H1 (cell line): ENCODE measurements at places on chromosomes 3 and 15.

GRCh38 chr3:3082234-3082924 lies 27.8 kb downstream of the IL5RA start:
- DNase-seq: no peak

- DNase-seq: no peak
Observed at GRCh38 chr3:158330870-158331269, 221.0 kb downstream of the RSRC1 start.

DNA sequence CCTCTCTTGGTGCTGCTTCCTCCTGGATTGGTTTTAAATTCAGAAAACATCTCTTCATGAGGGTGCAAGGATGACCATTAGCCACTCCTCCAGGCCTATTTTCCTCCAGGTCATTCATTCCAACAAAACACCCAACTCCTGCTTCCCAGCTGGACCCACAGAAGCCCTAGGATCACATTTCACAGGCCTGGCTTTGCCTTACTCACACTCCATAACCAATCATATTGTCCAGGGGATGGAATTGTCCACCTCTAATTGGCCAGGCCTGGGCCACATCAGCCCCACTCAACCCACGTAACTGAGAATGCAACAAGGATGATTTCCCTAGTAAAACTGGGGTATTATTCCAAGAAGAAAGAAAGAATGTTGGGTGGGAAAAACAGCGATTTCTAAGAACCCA lies 616.7 kb upstream of the SUCLG2 start:
- DNase-seq: no peak

DNA sequence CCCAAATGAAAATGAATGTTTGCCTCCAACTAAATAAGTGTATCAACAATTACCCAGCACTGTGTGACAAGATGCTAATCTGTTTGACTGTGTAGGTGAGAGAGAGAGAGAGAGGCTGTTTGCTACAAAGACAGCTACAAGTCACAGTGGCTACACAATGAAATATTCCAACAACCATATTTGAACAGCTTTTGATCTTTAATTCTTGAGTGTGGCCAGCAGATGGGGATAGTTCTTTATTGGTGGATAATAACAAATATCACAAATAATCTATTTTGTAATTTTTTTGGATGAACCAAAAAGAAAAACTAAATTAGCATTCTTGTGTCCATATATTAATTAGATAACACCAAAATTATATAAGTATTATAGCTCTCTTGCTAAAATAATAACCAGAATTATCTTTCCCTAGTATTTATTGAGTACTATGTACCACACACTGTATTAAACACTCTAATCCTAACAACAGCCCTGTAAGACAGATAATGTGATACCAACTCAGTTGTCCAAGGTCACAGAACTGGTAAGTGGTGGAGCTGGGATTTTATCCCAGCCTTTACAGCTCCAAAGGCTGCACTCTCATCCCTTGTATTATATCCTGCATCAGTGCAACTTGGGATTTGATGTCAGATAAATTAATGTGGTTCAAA lies 61.9 kb upstream of the C3orf80 start:
- DNase-seq: no peak

DNA sequence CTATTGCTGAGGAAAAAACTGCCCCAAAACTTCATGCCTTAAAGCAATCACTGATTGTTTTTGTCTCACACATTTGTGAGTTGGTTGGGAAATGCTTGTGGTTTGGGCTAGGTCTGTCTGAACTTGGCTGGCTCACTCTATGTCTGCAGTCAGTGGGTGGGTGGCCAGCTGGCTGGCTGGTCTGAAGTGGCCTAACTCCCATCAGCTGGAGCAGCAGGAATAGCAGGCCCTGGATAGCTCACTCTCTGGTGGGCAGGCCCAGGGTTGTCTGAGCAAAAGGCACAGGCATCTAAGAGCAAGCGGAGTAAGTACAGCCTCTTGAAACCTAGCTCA lies 37.7 kb upstream of the PRR20G start:
- no peak for DNase-seq

GRCh38 chr3:16897254-16897926 lies 12.6 kb downstream of the PLCL2 start:
- DNase-seq: no peak

GRCh38 chr3:11250902-11251806 lies 21.0 kb upstream of the ATG7 start:
- no peak for DNase-seq
